ENCODE measurements at places on chromosomes 2 and 18. TPM values are rescaled to one million over a fixed set of nuclear protein-coding genes. Genes with fewer than 3 reads are reported as not detected.

Gene NR4A2
- total RNA-seq: 29.4 TPM

Gene NAT8
- total RNA-seq: not detected

Gene CAVIN2
- total RNA-seq: 71.4 TPM

Gene TXNDC2
- not detected for total RNA-seq

Gene NTSR2
- total RNA-seq: not detected

Gene IL1RL2
- 2.3 TPM for total RNA-seq

DNA sequence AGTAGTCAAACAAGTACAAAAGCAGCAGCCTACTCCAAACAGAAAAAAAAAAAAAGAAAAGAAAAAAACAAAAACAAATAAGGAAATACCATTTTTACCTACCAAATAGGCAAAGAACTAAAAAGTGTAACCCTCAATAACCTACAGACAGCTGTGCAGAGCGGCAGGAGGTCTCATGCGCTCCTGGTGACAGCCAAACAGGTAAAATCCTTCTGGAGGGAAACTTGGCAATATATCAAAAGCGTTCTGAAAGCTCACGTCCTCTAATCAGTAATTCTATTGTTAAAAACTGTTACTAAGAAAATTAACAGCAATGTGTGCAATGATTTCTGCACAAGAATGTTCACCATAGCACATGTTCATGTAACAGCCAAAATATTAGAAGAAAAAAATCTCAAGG is 105.6 kb downstream of the AFF3 start:
- no peak for DNase-seq
- H3K27ac ChIP-seq: no peak overlapping the region
- no peaks in the 10 kb centered on the region for H3K4me1 ChIP-seq
- no peaks in the 10 kb centered on the region for H3K27me3 ChIP-seq
- no peak overlapping the region for H3K4me3 ChIP-seq

DNA sequence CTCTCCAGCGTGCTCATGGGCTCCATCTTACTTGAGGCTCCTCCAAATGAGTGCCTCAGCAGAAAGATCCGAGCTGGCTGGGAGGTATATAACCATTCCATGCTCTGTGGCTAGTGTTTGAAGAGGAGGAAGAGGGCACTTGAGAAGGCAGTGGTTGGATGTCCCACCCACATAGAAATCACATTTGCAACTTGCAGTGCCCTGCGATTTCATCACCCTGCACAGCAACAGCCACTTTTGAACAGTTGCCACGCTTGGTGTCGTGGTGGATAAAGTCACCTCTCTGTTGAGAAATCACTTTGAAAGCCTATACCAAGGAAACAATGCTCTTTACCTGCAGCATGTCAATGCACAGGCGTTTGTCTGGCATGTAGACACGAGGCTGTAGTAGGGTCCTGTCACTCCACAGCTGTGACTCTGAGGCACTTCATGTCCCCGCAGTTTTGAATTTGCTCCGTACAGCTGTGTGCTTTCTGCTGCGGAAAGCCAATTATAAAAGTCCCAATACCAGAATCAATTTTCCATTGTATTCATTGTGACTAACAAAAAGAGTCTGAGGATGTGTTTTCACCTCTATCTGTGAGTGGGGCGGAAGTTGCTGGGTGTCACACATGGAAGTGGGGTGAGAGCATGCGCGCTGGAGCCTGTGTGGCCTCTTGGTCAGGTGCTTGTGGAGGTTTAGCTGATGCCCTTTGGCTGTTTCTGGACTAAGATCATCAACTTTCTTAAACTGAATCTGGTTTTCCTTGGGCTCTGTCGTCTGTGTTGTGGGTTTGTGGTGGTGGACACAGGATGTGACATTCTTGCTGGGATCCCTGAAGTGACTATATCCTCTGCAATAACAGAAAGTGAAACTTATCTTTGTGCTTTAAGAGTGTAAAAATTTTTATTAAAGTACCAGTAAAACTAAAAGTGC is 2.8 kb downstream of the CNDP2 start:
- H3K4me1 ChIP-seq: no peaks in the 10 kb centered on the region
- H3K27ac ChIP-seq: peak overlapping the region; percentile 71
- H3K27me3 ChIP-seq: no peaks in the 10 kb centered on the region
- no peaks in the 10 kb centered on the region for H3K36me3 ChIP-seq
- H3K4me3 ChIP-seq: peak overlapping the region; percentile 52
- DNase-seq: peak; percentile 27

DNA sequence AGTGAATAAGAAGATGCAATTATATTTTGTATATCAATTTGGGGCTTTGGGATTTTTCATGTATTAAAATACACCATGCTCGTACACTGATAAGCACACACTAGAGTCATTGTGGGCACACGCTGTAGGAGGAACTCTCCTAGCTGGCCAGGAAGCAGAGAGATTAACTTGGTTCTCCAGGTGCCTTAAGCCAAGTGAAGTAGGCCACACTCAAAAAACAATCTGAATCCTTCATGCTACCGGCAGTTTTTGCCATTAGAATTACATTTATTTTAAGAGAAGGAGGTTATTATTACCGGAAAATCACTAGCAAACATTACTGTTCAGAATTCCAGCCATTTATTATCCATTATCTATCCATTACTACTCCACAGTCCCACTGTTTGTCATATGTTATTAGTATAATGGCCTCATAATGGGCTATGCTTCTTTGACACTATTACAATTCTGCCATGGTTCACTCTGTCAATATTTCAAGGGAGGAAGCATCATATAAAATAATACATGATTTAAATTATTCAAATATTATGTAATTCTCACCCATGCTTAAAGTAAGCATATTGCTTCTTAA is 214.4 kb downstream of the L3MBTL4 start:
- DNase-seq: no peak
- no peak overlapping the region for H3K4me3 ChIP-seq
- H3K27me3 ChIP-seq: no peaks in the 10 kb centered on the region
- no peaks in the 10 kb centered on the region for H3K4me1 ChIP-seq
- H3K36me3 ChIP-seq: no peaks in the 10 kb centered on the region

DNA sequence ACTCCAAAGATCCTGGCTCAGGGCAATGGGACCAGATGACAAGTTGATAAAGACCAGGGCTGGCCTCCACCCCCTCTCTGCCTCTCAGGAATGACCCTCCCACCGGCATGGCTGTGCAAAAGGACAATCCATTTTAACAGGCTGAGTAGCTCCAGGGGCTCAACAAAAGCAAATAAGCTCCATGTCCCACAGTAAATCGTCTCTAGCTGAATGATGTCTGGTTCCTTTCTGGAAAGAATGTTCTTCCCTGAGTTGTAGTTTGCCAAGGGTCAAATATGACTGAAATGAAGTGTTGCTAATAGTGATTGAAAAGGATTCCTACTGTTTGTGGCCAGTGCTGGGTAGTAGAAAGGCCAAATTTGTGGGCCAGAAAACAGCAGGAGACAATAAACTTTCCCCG is 434.4 kb upstream of the ETAA1 start:
- H3K27me3 ChIP-seq: no peaks in the 10 kb centered on the region
- H3K4me3 ChIP-seq: no peak overlapping the region
- no peak for DNase-seq
- H3K27ac ChIP-seq: no peak overlapping the region

DNA sequence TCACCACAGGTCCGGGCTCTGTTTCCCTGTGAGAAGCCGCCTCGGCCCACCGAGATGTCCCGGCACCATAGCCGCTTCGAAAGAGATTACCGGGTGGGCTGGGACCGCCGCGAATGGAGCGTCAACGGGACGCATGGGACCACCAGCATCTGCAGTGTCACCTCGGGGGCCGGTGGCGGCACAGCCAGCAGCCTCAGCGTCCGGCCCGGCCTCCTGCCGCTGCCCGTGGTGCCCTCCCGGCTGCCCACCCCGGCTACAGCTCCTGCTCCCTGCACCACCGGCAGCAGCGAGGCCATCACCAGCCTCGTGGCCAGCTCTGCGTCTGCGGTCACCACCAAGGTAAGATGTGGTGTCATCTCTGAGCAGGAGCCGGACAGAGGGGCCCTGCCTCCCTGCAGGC is 177.2 kb downstream of the KLHL29 start:
- no peaks in the 10 kb centered on the region for H3K27me3 ChIP-seq
- peak overlapping the region; percentile 90 for H3K27ac ChIP-seq
- H3K4me3 ChIP-seq: no peak overlapping the region
- H3K36me3 ChIP-seq: no peaks in the 10 kb centered on the region

- H3K4me3 ChIP-seq: no peak overlapping the region
- H3K36me3 ChIP-seq: no peaks in the 10 kb centered on the region
- no peak for DNase-seq
- no peaks in the 10 kb centered on the region for H3K27me3 ChIP-seq
- no peaks in the 10 kb centered on the region for H3K4me1 ChIP-seq
These were observed 127.7 kb upstream of the DSEL start for GRCh38 chr18:67644226-67644625.

GRCh38 chr18:75127143-75128021 is 81.6 kb downstream of the PTGR3 start:
- no peaks in the 10 kb centered on the region for H3K36me3 ChIP-seq
- H3K4me1 ChIP-seq: no peaks in the 10 kb centered on the region
- no peak overlapping the region for H3K27ac ChIP-seq
- no peak for DNase-seq

- no peak for DNase-seq
- no peaks in the 10 kb centered on the region for H3K27me3 ChIP-seq
- H3K4me3 ChIP-seq: no peak overlapping the region
- H3K36me3 ChIP-seq: no peaks in the 10 kb centered on the region
- no peak overlapping the region for H3K27ac ChIP-seq
- no peaks in the 10 kb centered on the region for H3K4me1 ChIP-seq
These were observed 81.3 kb downstream of the PTRHD1 start for GRCh38 chr2:24711865-24712264.

GRCh38 chr2:224417361-224417729 is 15.4 kb upstream of the FAM124B start:
- no peaks in the 10 kb centered on the region for H3K4me1 ChIP-seq
- H3K4me3 ChIP-seq: no peak overlapping the region
- H3K27me3 ChIP-seq: no peaks in the 10 kb centered on the region
- DNase-seq: no peak

GRCh38 chr2:103135679-103136078 is 373.8 kb downstream of the TMEM182 start:
- H3K36me3 ChIP-seq: no peaks in the 10 kb centered on the region
- H3K27me3 ChIP-seq: no peaks in the 10 kb centered on the region
- H3K27ac ChIP-seq: no peak overlapping the region
- no peak overlapping the region for H3K4me3 ChIP-seq
- no peak for DNase-seq

DNA sequence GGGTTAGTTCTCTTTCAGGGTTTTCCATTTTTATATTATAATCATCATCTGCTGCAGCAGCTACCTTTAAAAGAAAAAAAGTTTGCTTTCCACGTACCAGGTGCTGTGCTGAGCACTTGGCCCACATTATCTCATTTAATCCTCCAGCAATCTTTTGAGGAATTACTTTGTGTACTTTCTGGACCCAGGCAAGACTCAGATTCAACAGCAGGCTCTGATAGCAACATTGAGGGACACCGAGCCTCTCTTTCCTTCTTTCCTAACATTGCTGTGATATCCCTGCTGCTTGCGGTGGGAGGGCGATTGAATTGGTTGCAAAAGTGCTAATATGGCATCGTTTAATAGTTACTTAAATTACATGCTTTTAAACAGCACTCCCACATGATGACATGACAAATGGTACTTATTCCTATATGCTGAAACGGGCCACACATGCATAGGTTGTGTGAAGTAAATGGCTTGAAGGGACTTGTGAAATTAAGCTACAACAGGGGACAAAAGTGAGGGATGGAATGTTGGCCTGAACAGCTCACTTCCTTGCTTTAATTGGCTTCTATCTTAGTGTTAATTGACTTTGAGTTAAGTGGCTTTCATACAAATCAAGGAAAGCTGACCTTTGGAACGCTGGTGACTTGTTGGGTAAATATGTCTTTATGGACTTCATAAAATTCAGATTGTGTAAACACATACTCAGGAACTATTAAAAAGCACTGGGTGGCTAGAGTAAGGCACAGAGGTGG is 21.2 kb downstream of the SPRED2 start:
- H3K4me1 ChIP-seq: no peaks in the 10 kb centered on the region
- no peak overlapping the region for H3K27ac ChIP-seq
- H3K4me3 ChIP-seq: no peak overlapping the region
- no peak for DNase-seq
- no peaks in the 10 kb centered on the region for H3K27me3 ChIP-seq
- no peaks in the 10 kb centered on the region for H3K36me3 ChIP-seq

- no peak overlapping the region for H3K4me3 ChIP-seq
- H3K27ac ChIP-seq: no peak overlapping the region
- no peaks in the 10 kb centered on the region for H3K36me3 ChIP-seq
- H3K27me3 ChIP-seq: no peaks in the 10 kb centered on the region
These were observed 261.5 kb downstream of the AFF3 start for GRCh38 chr2:99880964-99881294.

- no peak overlapping the region for H3K4me3 ChIP-seq
- no peak for DNase-seq
- H3K36me3 ChIP-seq: no peaks in the 10 kb centered on the region
These were observed 25.0 kb downstream of the SPP2 start for GRCh38 chr2:234075518-234075915.

DNA sequence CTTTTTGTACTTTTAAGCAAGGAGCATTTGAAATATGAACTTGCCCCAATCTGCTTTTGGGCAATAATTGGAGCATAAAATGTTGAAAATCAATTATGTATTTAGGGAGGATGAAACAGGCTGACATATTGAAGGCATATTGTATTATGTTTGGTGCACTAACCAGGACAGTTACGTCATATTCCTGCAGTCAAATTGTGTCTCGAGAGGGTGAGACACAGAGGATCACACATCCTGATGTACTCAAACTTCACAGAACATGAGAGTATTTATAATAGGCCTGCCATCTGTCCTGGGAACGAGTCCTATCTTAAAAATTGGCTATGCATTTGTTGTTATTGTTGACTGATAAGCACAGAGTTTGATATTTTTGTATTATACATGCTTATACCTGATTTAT is 44.7 kb downstream of the TANC1 start:
- H3K36me3 ChIP-seq: no peaks in the 10 kb centered on the region
- no peaks in the 10 kb centered on the region for H3K4me1 ChIP-seq
- no peak for DNase-seq
- no peaks in the 10 kb centered on the region for H3K27me3 ChIP-seq
- no peak overlapping the region for H3K4me3 ChIP-seq
- no peak overlapping the region for H3K27ac ChIP-seq

DNA sequence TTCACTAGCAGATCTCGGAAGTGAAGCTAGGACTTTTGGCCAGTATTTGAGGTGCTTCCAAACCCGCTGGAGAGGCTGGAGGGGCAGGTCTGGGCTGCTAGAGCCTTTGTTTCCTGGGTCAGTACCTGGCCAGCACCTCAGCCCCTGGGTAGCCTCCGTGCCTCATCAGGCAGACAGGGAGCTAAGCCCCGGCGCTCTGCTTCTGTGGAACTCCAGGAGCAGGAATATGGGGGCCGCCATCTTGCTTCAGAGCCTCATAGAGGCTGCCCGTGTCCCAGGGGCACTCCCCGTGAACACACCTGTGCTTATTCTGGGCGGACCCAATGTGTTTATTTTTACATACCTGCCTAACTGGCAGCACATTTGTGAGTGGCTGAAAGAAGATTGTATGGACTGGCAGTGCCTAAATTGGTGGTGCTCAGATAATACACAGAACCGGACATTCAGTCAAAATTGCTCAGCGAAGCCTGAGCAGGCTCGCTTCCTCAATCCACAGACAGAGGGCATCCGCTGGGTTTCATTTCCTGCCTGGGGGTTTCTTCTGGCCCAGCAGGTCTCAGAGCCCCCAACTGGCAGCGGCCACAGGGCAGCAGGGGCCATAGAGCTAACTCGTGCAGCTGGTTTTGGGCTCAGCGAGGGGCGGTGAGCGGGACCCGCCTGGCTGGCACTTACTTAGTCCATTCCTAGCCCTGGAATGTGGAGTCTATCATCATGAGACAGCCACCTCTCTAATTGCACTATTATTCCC is 176.8 kb upstream of the ALKAL2 start:
- no peaks in the 10 kb centered on the region for H3K4me1 ChIP-seq
- H3K4me3 ChIP-seq: no peak overlapping the region
- DNase-seq: no peak
- no peaks in the 10 kb centered on the region for H3K36me3 ChIP-seq
